ENCODE measurements at places on chromosomes 1 and 21.

DNA sequence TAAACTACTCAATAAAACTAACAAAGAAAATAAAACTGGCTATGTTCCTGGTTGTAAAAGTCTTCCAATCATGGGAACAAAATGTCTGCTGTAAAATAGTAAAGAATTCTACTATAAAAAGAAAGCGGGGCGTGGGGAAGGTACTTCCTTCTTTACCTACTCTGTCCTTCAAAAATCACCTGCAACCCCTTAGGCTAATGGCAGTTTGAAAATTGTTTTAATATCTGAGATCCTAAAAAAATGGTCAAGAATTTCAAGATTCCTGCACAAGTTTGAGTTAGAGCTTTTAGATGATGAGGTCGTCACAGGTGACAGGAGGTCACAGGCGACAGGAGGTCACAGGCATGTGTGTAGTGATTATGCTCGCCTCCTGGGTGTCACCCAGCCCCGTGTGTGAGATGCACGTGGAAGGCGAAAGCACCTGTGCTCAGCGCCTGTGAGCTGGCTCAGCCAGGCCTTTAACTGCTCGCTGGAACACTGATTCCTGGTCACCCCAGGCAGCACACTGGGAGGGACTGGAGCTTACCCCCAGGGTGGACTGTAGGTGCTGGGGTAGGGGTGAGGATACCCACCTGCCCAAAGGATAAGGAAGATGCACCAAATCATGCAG is 18.6 kb upstream of the TMPRSS2 start:
- no peak overlapping the region for H3K4me3 ChIP-seq
- DNase-seq, result no peak
- H3K27me3 ChIP-seq, result no peaks in the 10 kb centered on the region
- no peak overlapping the region for H3K27ac ChIP-seq
- H3K4me1 ChIP-seq, result no peaks in the 10 kb centered on the region

GRCh38 chr1:245666412-245666811 is 511.6 kb downstream of the KIF26B start:
- no peak overlapping the region for H3K4me3 ChIP-seq
- no peak overlapping the region for H3K27ac ChIP-seq
- DNase-seq, result no peak
- H3K27me3 ChIP-seq, result no peaks in the 10 kb centered on the region

DNA sequence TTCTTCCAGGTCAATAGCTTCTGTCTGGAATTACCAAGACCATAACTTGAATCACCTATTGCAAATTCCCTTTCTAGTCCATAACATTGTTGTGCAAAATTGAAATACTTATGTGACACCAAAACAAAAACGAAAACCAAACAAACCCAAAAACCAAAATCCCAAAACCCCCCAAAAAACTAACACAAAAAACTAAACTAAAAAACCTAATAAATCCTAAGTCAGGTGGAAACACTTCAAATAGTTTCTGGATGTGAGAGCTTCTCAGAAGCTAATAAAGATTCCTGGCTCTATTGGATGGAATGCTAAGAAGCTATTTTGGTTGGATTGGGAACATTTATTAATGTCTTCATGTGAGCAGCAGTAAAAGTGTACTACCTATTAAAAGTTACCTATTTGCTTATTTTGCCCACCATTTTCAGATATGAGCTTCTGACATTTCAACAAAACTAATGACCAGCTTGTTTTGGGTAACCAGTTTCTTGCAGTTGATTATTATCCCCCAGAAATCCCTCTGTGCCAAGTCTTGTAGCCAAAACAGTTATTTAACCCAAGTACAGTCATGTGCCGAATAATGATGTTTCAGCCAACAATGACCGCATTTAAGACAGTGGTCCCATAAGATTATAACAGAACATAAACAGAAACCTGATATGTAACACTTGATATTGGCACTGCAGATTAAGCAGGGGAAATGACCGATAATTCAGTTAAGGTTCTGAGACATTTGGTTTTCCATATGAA is 76.4 kb downstream of the LTN1 start:
- H3K27me3 ChIP-seq, result no peaks in the 10 kb centered on the region
- no peaks in the 10 kb centered on the region for H3K36me3 ChIP-seq
- DNase-seq, result no peak
- no peaks in the 10 kb centered on the region for H3K4me1 ChIP-seq
- H3K27ac ChIP-seq, result no peak overlapping the region

GRCh38 chr1:228842094-228842775 is 107.0 kb downstream of the RHOU start:
- H3K4me1 ChIP-seq, result no peaks in the 10 kb centered on the region
- no peaks in the 10 kb centered on the region for H3K36me3 ChIP-seq
- no peak overlapping the region for H3K27ac ChIP-seq
- DNase-seq, result no peak

DNA sequence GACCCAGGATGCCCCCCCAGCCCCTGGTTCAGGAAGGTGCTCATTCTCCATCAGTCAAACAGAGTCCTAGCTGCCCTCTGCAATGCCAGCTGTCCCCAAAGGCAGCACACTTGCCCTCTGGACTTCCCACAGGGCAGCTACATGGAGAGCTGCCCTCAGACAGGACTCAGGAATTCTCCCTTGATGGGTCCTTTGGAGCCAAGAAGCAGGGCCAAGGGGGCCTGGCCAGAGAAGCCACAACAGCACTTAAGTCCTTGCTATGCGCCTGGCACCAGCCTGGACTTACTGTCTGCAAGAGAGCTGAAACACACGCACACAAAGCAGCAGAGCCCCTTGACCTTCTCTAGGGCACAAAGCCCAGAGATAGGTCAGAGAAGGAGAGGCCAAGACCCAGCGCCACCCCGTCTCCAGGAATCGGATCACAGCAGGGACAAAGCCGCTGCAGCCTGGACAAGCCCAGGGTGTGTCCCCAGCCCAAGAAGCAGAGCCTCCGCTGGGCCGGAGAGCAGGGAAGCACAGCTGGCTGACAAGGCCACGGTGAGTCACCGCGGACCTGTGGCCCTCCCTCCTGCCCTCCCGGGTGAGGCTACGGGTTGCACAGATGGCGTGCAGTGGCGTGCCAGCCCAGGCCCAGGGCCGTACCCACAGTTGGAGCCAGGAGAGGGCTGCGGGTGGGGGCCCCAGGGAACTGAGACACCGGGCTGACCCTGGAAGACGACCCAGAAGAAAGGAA is 1.7 kb downstream of the WNT9A start:
- H3K4me1 ChIP-seq, result no peaks in the 10 kb centered on the region
- H3K27ac ChIP-seq, result no peak overlapping the region
- no peaks in the 10 kb centered on the region for H3K36me3 ChIP-seq
- no peak overlapping the region for H3K4me3 ChIP-seq
- no peak for DNase-seq

DNA sequence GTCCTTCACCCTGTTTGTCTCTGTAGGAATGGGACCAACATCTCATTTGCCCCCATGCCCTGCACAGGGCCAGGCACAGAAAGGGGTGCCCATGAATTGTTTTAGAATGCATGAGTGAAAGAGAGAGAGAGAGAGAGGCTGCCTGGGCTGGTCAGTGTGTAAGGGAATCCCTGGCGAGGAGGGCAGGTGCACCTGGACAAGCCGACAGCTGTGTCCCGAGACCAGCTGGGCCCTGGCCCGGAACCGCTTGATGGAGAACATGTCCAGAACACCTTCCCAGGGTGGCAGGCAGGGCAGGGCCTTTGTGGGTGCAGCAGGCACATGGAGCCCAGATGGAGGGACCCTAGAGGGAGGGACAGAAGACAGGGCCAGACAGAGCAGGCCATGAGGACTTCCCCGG is 22.7 kb downstream of the SPOCD1 start:
- H3K27me3 ChIP-seq, result no peaks in the 10 kb centered on the region
- DNase-seq, result no peak
- H3K4me1 ChIP-seq, result peaks cover 15% of the 10 kb centered on the region
- H3K4me3 ChIP-seq, result no peak overlapping the region
- H3K36me3 ChIP-seq, result no peaks in the 10 kb centered on the region
- no peak overlapping the region for H3K27ac ChIP-seq

DNA sequence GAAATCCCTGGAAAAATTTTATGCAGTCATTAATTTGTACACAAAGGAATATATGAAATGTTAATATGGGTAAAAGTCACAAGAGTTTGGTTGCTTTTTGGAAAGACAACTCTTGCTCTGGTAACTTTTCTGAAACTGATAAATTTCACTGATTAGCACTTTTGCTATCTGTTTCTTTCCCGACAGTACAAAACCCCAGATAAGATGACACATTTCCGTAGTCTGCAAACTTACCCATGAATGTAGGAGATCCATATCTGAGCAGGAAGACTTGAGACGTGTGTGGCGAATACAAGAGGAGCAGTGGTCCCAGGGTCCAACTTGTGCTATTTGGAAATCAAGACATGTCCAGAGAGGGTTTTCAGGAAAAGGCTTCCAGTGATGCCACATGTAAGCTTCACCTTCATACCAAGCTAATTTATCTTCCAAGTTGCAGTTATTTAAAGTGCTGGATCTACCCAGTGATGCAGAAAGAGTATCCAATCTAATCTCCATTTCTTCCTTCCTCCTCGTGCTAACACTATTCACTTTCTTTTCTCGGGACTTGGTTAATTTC is 35.9 kb upstream of the SAMSN1 start:
- no peak for DNase-seq
- peaks cover 8% of the 10 kb centered on the region for H3K4me1 ChIP-seq
- H3K27me3 ChIP-seq, result no peaks in the 10 kb centered on the region
- peak overlapping the region; percentile 15 for H3K27ac ChIP-seq

DNA sequence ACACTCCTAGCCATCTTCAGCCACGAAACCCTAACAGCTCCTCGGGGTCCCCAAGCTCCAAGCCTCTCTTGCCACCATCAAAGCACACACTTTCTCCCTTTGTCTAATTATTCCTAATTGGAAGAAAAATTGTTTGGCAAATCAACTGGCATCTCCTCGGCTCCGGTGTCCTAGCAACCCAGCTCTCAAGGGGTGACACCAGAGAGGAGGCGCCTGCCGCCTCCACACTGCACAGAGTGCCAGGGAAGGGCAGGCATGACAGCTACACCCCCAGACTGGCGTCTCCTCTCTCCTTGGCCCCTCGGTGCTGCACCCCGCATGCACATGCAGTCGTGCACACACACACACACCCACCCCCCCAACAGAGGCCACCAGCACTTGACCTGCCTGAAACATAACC is 18.2 kb upstream of the GJB5 start:
- no peaks in the 10 kb centered on the region for H3K36me3 ChIP-seq
- DNase-seq, result no peak
- H3K4me3 ChIP-seq, result no peak overlapping the region
- H3K27me3 ChIP-seq, result no peaks in the 10 kb centered on the region
- H3K4me1 ChIP-seq, result no peaks in the 10 kb centered on the region

GRCh38 chr1:246165826-246166709 is 341.0 kb downstream of the SMYD3 start:
- no peaks in the 10 kb centered on the region for H3K27me3 ChIP-seq
- H3K36me3 ChIP-seq, result no peaks in the 10 kb centered on the region
- H3K4me1 ChIP-seq, result no peaks in the 10 kb centered on the region
- no peak overlapping the region for H3K27ac ChIP-seq
- DNase-seq, result no peak

GRCh38 chr21:28325618-28326017 is 667.1 kb downstream of the LTN1 start:
- H3K27ac ChIP-seq, result no peak overlapping the region
- H3K4me3 ChIP-seq, result no peak overlapping the region
- no peaks in the 10 kb centered on the region for H3K36me3 ChIP-seq

DNA sequence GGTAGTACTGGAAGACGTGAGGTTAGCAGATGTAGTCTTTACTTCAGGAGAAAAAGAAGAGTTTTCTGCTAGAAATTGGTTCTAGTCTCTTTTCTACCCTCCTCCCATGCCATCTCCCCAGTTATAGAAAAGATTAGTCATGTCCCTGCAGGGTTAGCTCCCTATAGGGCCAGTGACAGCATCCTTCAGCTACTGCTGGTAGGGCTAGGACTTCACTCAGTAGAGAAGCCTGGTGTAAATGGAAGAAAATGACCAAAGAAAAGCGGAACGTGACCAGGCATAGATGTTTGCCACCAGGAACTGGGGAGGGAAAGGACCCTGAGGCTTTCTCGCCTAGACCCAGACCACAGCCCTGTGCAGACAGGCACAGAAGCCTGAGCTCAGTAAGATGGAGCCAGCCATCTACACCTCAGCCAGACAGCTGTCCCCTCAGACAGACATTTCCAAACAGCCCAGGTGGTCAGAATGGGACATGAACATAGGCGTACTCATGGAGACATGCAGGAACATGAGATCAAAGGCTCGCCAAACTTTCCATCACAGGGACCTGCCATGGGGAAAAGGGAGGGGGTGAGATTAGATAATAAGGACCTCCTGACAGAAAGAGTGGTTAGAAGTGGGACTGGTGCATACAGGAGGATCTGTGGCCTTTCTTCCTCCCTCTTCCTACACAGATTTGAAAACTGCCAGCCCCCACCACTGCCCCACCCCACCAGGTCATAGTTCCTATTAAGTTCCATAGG is 23.5 kb upstream of the SLAMF9 start:
- H3K4me3 ChIP-seq, result no peak overlapping the region
- no peaks in the 10 kb centered on the region for H3K36me3 ChIP-seq
- peaks cover 36% of the 10 kb centered on the region for H3K27me3 ChIP-seq
- no peak for DNase-seq
- H3K27ac ChIP-seq, result no peak overlapping the region
- no peaks in the 10 kb centered on the region for H3K4me1 ChIP-seq

DNA sequence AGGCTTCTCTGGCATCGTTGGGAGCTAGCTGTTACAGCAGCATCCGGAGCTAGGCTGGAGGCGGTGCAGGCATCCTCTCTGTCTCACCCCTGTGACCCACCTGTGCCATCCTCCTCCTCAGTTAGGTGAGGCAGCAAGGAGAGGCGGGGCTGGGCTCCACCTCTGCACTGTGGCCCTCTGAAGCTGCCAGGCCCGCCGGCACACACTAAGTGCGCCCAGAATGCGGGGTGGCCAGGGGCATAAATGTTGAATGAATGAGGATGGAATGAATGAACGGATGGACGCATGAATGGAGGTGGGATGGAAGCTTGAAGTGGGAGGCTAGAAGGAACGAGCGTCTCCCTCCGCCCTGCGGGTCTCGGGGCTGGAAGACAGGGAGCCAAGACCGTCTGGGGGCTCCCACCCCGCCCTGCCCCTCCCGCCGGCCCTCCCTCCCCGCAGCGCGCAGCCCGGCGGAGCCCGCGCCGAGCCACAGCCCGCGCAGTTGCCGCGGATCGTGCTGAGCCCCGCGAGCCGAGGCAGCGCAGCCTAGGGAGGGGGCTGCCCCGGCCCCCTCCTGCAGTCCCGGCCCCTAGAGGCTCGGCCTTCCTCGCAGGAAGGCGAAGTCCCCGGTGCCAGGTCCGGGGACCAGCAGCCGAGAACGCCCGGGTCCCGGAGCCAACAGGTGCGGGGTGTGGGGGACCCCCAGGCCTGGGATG is at the start of gene HCRTR1:
Gene HCRTR1, plus strand, starts transcription at position 472 of the 698 bp plus-strand sequence. CDS start 1,504 bp downstream, outside the sequence.
- H3K36me3 ChIP-seq, result no peaks in the 10 kb centered on the region
- no peak for DNase-seq
- no peak within 1 kb of the TSS for H3K27ac ChIP-seq
- no peaks in the 10 kb centered on the region for H3K4me1 ChIP-seq
- H3K27me3 ChIP-seq, result peaks cover 11% of the 10 kb centered on the region

DNA sequence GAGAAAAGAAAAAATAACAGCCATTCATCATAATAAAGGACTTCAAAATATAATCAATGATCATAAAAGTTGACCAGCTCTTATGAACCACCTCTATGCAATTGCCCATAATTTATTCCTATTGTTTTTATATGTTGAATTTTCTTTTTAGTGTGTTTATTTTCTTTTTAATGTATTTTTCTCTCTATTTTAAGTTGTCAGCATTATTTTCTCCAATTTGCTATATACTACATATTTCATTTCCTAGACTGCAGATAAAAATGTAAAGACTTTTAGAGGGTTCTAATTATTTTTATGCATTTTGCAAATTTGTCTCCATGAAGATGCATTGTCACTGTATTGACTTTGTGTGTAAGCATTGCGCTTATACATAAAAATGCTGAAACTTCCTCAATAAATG is 58.4 kb downstream of the MROH9 start:
- DNase-seq, result no peak
- H3K4me3 ChIP-seq, result no peak overlapping the region
- H3K27ac ChIP-seq, result no peak overlapping the region
- peaks cover 7% of the 10 kb centered on the region for H3K27me3 ChIP-seq
